ENCODE measurements at places on chromosomes 1 and 21.

GRCh38 chr1:88618331-88618730 lies 65.7 kb upstream of the PKN2 start:
- no peak for DNase-seq

- no peak for DNase-seq
These were observed 382.3 kb upstream of the ZRANB2 start for GRCh38 chr1:71463144-71463543.

DNA sequence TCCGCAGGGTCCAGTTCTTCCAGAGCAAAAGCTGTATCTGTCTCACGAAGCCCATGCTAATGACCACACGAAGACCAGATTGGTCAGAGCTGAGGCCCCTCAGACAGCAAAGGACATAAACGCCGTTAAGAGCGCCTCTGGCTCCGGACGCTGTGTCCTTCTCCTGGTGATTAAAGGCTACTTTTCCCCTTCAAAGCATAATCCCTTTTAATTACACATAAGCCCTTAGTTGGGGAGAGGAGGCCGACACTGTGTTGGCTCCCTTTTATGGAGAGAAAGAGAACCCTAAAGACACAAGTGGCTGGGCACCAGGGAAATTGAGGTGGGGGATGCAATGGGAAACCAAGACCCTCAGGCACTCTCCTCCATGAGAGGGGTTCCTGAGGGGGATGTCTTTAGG lies at the start of gene ABCA4:
Gene ABCA4 (minus strand): TSS at position 158 of the 400 bp plus-strand sequence. CDS start 103 bp downstream, at position 55.
- DNase-seq, result no peak

DNA sequence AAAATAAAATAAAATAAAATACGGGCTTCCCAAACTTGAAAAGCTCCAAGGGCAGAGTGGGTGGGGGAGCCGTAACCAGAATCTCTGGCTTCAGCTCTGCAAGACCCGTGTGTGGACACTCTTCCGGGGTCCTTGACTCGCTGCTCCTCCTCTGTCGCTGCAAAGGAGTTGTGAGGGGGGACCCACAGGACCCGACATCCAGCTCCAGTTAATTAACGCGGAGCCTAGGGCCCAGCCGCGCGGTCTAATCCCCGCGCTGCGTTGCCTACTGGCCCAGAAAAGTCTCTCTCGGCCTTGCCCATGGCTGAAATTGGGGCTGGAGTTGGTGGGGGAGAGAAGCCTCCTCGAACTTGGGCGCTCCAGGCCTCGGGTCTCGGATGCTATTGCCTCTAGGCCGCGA lies 1.8 kb downstream of the LMX1A start:
- no peak for DNase-seq

DNA sequence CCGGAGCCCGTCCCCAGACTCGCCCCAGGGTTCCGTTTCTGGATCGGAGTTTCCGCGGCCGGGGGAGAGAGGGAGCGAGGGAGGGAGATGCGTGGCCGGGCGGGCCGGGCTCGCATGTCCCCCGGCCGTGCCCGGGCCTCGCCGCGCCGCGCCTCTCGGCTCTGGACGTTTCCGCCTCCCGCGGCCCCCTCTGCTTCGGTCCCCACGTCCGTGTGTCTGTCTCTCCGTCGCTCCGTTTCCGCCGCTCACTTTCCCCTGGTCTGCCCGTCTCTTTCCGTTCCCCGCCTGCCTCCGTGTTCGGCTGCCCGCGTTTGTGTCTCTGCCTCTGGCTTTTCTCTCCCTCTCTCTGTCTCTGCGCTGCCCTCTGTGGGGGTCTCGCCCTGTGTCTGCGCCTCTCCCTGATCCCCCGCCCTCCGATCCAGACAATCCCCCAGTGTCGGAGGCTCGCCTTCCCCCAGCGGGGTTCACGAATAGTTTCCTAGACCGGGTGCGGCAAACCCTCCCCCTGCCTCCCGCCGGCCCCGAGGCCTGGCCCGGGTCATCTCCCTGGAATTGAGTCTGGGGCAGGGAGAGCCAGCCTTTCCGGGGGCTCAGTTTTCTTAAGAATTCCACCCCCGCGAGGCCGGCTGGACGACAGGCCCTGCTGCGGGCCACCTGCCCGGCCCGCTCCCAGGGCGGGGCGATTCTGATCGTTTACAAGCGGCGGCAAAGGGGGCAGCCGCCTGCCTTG lies 735 bp downstream of the NBL1 start:
- no peak for DNase-seq

DNA sequence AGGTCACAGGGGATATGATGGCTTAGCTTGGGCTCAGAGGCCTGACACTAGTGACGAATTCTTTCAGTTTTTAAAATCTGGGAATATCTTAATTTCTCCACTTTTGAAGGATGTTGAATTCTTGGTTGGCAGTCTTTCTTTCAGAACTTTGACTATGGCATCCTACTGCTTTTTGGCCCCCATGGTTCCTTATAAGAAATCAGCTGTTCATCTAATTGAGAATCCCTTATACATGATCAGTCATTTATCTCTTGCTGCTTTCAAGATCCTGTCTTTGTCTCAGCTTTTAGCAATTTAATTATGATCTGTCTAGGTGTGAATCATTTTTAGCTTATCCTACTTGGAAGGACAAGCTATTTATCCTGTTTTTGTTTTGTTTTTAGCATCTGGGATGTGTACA lies 31.2 kb upstream of the F3 start:
- no peak for DNase-seq

GRCh38 chr1:23868557-23869016 lies 497 bp upstream of the FUCA1 start:
- DNase-seq, result no peak

Data from effector CD4-positive, alpha-beta T cell (primary cell).